ENCODE measurements at places on chromosomes 1 and 21.
A peak's percentile ranks its signal among the peaks of the same experiment; 100 is the strongest.

DNA sequence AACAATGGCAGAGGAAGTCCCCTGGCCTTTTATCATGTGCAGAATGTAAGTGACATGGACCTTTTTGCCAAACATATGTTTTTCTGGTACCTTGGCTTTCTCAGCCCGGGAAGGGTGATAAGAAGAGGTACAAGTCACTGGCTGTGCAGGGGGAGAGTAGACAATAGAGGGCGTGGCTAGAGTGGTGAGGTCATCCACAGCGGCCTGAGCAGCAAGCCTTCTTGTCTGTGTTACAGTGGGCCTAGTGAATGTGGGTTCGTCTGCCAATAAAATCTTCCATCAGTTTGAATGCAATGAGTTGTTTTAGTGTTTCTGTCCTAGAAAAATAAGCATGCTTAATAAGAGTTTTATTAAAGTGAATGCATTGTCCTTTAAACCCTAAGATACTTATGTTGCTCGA lies 59.0 kb upstream of the PGD start:
- DNase-seq: peak; percentile 54

- DNase-seq: no peak
These were observed 25.6 kb downstream of the LDLRAP1 start for GRCh38 chr1:25568834-25569596.

DNA sequence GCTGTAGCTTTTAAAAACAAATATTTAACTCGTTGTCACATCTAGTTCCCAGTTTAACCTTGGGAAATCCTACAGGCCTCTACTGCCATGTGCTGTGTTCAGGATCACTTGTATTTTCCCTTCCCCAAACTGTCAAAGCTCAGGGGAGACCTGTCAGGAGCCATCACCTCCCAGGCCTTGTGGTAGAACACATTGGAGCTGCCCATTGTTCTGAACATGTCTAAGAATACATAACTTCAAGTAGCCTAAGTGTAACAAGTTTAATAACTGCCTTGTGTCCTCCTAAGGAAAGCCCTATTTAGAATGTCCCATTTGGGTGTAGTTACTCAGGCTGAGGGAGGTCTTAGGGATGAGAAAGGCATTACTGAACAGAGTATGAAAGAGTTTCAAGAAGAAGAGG lies 28.6 kb upstream of the PIGC start:
- no peak for DNase-seq

GRCh38 chr1:227424159-227424680 lies 105.9 kb upstream of the CDC42BPA start:
- DNase-seq: no peak

DNA sequence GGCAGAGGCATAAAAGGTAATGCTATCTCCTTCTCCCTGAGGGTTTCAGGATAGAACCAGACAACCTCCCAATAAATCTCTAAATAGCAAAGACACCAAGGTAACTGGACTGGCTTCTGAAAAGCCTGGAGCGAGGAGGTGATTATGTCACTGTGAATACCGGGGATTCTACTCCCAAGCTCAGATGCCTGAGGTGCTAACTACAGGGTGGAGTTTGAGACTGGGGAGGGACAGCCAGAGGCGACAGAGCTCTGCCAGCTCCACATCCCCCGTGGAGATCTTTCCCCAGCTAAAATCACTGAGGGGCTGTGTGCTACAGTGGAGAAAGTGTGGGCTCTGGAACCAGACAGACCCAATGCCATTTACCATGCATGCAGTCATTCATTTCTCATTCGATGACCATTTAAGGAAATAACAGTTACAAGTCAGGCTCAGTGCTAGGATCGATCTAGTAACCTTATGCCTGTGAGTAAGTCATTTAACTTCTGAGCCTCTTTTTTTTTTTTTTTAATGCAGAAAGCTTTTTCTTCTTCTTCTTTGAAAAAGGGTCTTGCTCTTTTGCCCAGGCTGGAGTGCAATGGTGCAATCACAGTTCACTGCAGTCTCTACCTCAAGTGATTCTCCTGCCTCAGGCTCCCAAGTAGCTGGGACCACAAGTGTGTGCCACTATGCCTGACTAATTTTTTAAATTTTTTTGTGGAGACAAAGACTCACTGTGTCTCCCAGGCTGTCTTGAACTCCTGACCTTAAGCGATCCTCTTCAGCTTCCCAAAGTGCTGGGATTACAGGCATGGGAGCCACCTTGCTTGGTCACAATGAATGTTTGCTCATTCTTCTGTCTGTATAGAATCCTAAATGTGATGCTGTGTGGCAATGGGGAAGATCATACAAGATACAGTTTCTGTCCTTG lies 8.1 kb upstream of the SLC45A3 start:
- no peak for DNase-seq

DNA sequence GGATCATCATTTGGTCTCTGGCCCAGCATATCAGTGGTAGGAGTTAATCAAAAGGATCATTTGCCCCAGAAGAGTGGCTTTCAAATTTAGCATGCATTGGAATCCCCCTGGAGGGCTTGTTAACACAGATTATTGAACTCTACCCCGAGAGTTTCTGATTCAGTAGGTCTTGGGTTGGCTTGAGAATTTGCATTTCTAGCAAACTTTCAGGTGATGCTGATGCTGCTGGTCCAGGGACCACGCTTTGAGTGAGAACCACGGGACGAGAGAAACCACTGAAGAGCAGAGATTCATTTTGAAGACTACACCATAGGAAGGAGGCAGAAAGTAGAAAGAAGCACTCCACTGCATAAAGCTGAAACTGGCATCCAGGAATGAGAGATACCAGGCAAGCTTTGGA lies 81.3 kb upstream of the DUSP10 start:
- no peak for DNase-seq

- no peak for DNase-seq
These were observed 1817.1 kb downstream of the BRINP3 start for GRCh38 chr1:188660572-188660971.

GRCh38 chr21:34909492-34910292 lies 139.4 kb downstream of the RUNX1 start:
- no peak for DNase-seq

DNA sequence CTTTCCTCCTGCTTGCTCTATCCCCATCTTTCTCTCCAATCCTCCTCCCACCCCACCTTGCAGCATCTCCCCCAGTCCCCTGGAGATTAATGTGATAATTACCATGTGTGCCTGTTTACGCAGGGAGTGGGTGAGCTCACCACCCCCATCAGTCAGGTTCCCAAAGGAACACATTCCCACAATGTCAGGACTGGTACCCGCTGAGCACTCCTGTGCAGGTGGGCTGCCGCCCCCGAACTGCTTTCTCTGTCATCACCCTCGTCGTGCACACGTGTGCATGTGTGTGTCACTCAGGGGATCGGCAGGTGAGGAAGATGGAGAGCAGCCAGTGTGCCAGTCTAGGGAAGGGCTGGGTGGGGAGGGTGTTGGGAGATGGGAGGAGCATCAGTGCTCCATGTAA lies 163.4 kb downstream of the CACNA1E start:
- no peak for DNase-seq

DNA sequence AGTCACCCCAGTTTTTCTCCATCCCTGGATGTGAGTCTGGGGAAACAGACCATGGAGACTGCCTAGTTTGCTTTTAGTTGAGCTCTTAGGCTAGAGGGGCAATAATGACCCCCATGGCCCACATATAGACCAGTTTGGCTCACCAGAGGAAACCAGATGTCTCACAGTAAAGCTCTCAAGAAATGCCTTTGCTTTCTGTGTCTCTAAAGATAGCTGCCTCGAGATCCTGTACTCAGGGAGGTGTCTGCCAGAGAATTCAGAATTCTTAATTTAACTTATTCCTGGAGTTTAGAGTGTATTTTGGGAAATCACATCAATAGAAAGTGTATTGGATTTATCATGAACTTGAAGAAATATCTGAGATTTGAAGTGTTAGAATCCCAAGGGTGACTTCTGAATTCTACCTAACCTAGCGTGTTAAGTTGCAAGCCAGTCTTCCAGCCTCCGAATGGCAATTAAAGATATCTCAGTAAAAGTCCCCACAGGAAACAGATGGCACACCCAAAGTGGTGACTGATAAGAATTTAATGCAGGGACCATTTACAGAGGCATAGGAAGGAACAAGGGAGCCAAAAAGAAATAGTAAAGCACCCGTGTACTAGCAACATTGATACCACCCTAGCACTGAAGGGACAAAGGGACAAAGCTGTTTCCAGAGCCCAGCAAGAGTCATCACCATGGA lies 37.1 kb downstream of the STYXL2 start:
- no peak for DNase-seq

DNA sequence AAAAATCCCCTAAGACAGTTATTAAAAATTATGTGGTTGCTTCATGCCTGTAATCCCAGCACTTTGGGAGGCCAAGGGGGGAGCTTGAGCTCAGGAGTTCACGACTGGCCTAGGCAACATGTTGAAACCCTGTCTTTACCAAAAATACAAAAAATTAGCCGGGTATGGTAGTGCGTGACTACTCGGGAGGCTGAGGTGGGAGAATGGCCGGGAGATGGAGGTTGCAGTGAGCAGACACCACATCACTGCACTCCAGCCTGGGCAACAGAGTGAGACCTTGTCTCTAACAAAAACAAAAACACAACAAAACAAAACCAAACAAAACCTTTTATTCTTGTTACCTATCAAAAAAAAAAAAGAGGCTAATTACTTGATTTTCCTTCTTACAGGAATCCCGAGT lies 2.1 kb downstream of the ELK4 start:
- no peak for DNase-seq

- DNase-seq: no peak
These were observed 2.3 kb upstream of the DMRTA2 start for GRCh38 chr1:50425376-50426107.

- DNase-seq: no peak
These were observed 24.1 kb upstream of the RNF19B start for GRCh38 chr1:32988665-32989064.

DNA sequence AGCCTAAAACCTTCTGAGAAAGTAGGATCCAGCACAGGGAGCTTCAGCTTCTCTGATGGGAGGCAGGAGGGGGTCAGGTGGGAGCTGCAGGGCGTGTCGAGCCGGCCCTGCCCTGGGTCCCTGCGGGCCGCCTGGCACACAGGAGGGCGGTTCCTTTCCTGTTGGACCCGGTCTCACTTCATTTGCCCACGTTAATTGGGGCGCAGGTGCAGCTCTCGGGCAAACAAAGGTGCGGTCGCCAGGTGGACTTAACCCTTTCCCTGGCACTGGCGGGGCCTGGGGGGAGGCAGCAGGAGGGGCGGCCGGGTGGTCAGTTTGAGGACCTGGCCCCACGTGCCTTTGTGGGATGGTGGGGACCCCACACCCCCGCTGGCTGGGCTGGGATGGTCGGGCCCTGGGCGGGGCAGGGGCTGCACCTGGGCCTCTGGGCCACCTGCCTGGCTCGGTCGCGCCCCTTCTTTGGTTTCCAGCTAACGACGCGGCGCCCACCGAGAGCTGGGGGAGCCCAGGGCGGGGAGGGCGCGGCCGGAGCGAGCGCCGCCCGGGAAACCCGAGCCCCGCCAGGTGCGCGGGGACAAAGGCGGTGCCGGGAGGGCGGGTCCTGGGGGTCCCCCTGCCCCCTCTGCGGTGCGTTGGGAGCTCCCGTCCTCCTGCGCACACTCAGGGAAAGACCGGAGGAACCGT lies 20.8 kb upstream of the C1orf159 start:
- DNase-seq: no peak

DNA sequence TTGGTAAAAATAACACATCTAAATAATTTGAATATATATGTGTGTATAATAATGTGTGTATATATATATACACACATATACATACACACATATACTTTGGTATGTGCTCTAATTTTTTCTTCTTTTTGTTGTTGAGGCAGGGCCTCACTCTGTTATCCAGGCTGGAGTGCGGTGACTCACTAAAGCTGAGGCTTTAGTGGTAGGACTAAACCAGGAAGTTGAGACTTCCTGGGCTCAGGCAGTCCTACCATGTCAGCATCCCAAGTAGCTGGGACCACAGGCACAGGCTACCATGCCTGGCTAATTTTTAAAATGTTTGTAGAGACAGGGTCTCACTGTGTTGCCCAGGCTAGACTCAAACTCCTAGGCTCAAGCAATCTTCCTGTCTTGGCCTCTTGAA lies 46.7 kb upstream of the CXADR start:
- DNase-seq: no peak

GRCh38 chr21:25330266-25330665 lies 277.0 kb downstream of the MRPL39 start:
- DNase-seq: no peak
